Astrocyte of the hippocampus (primary cell): ENCODE measurements at places on chromosomes 2 and 18.

- DNase-seq: no peak
Measured at GRCh38 chr2:12543978-12544558, 172.7 kb upstream of the TRIB2 start.

DNA sequence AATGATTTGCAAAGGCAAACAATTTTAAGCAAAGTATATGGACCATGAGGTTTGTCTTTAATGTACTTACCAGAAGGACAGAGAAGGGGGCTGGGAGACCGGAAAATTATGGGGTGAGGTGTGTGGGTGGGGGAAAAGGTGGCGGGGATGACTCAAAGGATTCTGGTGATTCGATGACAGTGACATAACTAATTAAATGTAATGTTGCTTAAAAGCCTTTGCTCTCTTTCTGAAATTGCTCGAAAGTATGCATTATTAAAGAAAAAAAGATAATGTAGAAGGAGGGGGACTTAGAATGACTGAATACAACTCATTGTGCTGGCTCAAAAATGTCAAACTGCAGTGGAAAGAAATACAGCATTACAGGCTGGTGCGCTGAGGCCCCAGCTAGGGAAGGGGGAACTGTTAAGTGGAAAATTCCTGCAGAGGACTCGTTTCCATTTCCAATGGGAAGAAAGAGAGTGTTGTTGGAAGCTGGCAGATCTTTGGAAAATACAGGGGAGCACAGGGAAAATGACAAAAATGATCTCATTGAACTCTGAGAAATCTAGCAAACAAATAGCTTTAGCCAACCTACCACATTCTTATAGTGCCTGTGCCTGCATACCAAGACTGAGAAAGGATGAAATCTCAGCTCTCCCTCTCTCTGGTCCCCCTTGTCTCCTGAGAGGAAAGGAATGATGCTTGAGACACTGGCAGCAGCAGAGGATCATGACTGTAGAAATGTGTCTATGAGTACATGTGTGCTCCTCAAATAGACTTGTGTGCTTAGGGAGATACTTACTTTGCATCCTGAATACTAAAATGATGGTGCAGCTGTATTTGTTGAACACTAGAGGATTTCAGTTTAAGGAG, 632.4 kb downstream of the NYAP2 start:
- peak; percentile 62 for DNase-seq

- DNase-seq: no peak
Measured at GRCh38 chr18:54247511-54248175, 21.7 kb upstream of the POLI start.

GRCh38 chr18:60196836-60197606, 175.6 kb downstream of the MC4R start:
- no peak for DNase-seq

GRCh38 chr18:40296717-40297413, 1658.2 kb upstream of the PIK3C3 start:
- DNase-seq: no peak

- DNase-seq: no peak
Measured at GRCh38 chr2:129800686-129801085, 178.8 kb upstream of the RAB6C start.

DNA sequence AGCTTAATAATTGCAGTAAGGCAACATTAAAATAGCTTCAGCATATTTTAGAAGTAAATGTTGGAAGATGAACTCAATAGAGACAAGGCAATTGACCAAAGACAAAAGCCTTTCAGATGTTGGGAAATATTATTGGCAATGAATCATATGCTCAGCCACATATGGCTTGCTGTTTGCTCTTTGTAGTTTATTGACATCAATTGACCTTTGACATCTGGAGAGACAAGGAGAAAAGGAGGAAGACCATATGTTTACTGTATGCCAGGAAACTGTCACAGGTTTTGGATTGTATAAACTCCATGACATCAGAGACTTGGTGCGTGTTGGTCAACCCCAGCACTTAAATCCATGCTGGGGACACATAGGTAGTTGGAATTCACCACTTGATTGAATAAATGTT, 60.6 kb upstream of the SLC16A14 start:
- no peak for DNase-seq

DNA sequence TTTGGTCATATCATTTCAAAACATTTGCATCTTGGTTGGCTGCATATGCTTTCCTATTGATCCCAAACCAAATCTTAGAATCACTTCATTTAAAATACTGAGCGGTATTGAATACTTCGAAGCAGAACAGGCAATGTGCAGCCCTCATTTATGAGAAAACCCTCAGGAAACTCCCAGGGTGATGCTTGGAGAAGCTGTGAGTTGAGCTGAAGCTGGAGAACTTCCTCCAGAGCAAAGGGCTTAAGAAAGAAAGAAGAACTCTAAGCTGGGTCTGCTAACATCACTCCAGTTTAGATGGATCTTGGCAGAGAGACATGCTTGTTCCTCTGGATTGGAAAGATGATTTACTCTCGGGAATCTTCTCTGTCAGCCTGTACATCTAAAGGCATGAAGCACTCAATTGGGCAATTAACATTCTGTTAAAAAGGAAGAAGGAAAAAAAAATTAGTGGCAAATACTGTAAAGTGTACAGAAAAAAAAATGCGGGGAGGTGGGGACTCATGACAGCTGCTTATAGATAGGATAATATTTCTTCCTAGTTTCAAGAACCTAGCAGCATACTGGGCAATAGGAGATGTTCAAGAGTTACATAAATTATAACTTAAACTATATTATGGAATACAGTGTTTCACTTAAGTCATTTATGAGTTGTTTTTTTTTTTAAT, 49.5 kb downstream of the ATIC start:
- DNase-seq: no peak

DNA sequence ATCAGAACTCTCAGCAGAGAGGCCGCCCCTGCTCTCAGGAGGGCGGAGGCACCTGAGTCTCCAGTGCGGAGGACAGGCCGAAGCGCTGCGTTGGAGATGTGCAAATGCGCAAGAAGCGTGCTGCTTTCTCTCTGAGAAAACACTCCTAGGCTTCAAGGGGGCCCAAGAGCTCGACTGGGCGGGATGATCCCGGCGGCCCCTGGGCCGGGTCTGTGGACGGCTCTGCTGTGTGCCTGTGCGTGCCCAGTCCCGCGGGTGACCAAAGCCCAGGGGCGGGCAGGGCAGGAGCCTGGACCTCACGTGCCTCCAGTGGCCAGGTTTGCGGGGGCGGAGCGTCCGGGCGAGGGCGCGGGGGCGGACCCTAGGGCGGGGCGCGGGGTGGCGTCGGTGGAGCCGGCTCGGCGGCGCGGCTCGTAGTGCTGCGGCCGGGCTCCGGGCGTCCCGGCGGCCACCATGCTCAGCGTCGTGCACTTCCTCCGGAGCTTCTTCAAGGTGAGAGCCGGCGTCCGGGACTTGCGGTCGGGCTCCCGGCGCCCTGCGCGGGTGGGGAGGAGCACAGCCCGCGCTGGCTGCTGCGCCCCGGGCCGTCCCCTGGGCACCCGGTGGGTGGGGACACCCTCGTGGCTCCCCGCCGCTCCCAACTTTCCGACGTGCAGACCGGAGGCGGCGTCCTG, at the start of gene ARHGEF4:
Gene ARHGEF4, plus strand, starts transcription at position 414 of the 674 bp plus-strand sequence. Its CDS starts 40 bp downstream, at position 454.
- DNase-seq: peak; percentile 65

DNA sequence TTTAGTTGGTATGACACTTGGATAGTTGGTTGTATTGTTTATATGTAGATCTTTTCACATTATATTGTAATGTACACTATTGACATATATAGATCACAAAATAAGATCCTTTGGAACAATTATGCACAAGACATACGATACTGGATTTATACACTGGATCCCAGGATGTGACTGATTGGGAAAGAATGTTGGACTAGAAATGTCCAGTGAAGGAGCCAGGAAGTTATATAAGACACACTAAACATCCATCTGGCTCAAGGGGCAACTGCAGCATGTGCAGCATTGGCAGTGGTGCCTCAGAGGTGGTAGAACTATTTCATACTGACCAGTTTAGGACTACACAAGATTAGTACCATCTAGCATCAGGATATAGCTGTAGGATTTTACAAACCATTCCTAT, 104.9 kb downstream of the TRABD2A start:
- no peak for DNase-seq

DNA sequence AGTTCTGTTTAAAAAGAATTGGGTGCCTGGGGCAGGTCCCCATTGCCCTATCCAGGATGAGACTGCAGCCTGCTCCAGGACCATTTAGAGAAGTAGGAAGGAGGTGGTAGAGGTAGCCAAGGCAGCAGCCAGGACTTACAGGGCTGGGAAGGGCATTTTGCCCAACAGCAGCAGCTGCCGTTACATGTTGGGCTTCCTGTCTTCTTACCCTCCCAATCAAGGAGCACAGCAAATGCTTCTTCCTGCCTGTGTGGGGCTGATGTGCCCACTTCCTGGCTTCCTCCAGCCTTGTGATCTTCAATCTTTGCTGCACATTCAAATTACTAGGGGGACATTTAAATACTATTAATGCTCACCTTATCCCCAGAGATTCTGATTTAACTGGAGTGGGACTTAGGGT, 112.0 kb downstream of the QPCT start:
- DNase-seq: no peak

- no peak for DNase-seq
Measured at GRCh38 chr2:955829-956731, 5.4 kb downstream of the SNTG2 start.

DNA sequence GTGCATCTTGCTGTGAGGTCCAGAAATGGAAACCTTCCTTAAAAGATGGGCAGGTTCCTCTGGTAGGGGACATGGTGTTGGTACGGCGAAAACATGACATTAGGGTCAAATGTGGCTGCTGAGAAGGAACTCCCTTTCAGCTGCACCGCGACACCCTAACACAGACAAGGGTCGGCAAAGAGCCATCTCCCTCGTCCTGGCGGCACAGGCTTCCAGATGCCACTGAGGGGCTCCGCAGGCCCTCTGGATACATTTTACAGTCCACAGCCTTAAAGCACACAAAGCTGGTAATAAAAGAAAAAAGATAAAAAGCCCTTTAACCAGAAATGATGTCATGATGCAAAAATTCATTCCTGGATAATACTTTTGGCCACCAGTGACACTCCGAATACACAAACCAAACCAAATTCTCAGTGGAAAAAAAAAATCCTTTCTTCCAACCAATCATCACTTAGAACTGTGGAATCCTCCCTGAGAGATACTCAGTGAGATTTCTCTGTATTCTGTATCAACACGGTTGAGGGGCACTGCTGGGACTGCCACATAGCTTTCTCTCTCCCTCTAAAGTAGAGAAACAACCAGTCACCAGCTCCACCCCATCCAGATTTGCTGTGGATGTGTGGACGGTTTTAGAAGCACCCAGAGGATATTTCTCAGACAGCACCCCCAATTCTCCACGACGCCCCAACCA, 174.8 kb downstream of the HDAC4 start:
- DNase-seq: peak; percentile 88

- DNase-seq: no peak
Measured at GRCh38 chr2:112305132-112305531, 29.7 kb downstream of the ZC3H6 start.

- no peak for DNase-seq
Measured at GRCh38 chr2:190094316-190094871, 31.9 kb upstream of the MSTN start.
